ENCODE measurements at places on chromosomes 16 and 17.

DNA sequence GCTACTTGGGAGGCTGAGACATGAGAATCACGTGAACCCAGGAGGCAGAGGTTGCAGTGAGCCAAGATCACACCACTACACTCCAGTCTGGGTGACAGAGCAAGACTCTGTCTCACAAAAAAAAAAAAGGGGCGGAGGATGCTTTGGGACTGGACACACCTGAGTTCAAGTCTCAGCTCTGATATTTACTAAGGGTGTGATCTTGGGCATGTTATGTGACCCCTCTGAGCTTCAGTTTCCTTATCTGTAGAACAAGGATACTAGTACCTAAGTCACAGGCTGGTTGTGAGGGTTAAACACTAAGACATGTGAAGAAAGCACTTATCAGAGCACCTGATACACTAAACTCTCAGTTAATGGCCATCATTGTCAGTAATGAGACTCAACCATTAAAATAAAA, 25.9 kb downstream of the HOXB1 start:
- no peak for DNase-seq

GRCh38 chr17:45170931-45171337, 9.3 kb downstream of the HEXIM2 start:
- DNase-seq, result no peak

GRCh38 chr16:1542166-1542500, 8.7 kb downstream of the TMEM204 start:
- DNase-seq, result no peak

- DNase-seq, result no peak
Measured at GRCh38 chr17:80026359-80027042, 9.2 kb downstream of the TBC1D16 start.

DNA sequence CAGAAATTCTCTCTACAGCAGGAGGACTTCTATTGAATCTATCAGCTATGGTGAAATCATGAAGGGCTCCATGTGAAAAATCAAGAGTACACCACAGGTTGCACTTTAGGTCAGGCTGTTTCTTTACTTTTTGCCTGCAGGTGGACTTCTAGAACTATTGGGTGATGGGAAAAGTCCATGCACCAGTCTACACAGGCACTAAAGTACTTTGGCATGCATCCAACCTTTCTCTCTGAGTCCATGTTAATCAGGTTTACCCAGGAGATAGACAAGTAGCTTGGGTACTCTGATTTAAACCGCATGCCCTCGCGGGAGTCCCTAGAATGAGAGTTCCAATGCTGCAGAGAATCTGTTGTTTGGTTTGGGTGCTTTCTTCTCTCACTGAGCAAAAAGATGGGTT, 9.1 kb upstream of the ANKFN1 start:
- DNase-seq, result no peak

DNA sequence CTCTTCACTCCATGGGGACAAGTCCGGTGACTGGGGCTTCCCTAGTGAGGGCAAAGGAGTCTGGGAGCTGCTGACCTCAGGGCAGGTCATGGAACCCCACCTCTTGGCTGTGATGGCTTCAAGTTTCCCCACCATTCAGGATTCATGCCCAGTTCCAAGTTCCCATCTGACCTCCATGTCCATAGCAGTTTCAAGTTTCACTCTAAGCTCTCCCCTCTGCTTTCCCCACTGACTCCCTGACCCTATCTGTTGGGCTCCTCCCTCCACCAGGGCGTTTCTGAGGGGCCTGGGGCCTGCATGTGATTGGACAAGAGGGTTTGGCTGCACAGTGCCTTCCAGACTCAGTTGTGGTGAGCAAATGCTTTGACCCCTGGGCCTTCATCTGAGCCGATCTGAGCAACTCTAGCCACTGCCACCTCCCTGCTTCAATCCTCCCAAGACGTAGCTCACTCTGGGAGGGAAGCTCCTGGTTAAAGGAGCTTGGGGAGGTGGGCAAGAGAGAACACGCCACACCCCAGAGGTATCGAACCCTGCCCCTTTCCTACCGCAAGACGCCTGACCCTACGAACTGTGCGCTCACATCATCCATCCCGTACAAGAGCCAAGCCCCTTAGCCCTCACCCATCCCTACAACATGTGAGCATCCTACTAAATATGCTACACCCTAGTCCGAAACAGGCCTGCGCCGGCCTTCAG, 8.3 kb downstream of the ZNF629 start:
- DNase-seq, result no peak

DNA sequence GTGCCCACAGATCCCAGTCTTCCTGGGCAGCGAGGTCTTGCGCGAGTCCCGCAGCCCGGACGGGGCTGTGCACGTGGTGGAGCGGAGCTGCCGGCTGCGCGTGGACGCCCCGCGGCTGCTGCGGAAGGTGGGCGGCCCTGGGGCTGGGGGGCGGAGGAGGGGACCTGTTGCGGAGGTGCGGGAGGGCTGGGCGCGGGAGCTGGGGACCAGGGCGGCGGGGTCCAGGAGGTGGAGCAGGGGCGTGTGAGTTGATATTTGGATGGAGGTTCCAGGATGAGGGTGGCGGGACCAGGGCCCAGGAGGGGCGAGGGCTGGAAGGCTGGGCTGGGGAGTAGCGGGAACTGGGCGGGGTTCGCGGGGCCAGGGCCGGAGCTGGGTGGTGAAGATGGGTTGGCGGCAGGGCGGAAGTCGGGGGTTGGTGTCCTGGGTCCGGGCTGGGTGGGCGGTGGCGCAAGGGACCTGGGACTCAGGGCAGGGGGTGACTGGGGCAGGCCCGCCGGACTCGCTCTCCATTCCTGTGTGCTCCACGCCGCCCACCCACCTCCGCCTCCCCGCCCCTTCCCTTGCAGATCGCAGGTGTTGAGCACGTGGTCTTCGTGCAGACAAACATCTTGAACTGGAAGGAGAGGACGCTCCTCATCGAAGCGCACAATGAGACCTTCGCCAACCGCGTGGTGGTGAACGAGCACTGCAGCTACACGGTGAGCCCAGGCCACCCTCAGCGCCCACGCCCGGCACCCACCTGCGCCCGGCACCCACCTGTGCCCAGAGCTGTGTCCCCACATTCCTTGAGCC, 29.6 kb downstream of the SEC14L5 start:
- no peak for DNase-seq

- no peak for DNase-seq
Measured at GRCh38 chr16:70768203-70768580, 32.8 kb downstream of the VAC14 start.

GRCh38 chr16:4377573-4378154, 6.0 kb downstream of the VASN start:
- DNase-seq, result no peak

- no peak for DNase-seq
Measured at GRCh38 chr16:51408357-51408756, 257.3 kb upstream of the SALL1 start.

GRCh38 chr17:74176546-74177001, 26.9 kb upstream of the RPL38 start:
- DNase-seq, result no peak

GRCh38 chr16:20833086-20833485, 26.8 kb downstream of the REXO5 start:
- DNase-seq, result no peak

DNA sequence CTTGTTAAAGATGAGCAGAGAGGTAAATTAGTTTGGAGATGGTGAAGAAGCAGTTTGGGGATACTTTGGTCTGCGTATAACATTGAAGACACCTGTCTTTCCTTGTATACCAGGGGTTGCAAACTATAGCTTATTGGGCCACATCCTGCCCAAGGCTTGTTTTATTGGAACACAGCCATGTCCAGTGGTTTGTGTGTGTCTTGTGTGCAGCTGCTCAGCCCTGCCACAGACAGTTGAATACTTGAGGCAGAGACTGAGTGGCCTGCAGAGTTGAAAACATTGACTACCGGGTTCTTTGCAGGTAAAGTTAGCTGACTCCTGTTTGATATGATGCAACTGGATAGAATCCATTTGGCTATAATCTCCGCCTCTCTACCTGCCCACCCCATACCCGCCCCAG, 224.4 kb downstream of the PRKCA start:
- no peak for DNase-seq

- no peak for DNase-seq
Measured at GRCh38 chr17:75633486-75634375, 497 bp downstream of the SMIM5 start.

- no peak for DNase-seq
Measured at GRCh38 chr16:56709443-56710040, 20.4 kb upstream of the NUP93 start.

GRCh38 chr17:77140878-77141767, at the start of gene SEC14L1:
TSS of gene SEC14L1 (plus strand) at chr17:77140969. CDS start at chr17:77143597, 2,628 bp downstream.
- no peak for DNase-seq

DNA sequence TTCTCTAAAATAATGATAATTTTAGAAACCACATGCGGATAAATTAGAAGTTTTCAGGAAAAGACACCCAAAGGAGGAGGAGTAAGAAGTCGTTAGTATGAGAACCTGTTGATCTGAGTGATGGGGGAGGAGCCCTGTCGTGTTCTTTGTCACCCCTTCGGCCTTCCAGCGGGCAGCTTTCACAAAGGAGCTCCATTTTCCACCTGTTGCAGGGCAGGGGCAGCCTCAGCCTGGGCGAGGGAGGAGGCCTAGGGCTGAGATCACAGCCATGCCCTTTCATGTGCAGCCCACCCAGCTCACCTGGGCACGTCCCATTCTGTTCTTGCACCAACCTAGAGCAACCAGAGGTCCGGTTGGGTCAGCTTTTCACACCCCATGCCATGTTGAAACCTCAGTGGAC, 5.3 kb downstream of the DUSP14 start:
- DNase-seq, result no peak

- no peak for DNase-seq
Measured at GRCh38 chr17:80705988-80706387, 161.3 kb downstream of the RPTOR start.

GRCh38 chr17:43803758-43804157, 23.5 kb downstream of the CFAP97D1 start:
- no peak for DNase-seq

- DNase-seq, result no peak
Measured at GRCh38 chr17:80477647-80478478, 1.5 kb upstream of the NPTX1 start.

GRCh38 chr16:11618107-11618717, 31.5 kb upstream of the LITAF start:
- no peak for DNase-seq

- DNase-seq, result no peak
Measured at GRCh38 chr17:4998027-4998731, 429 bp downstream of the KIF1C start.

GRCh38 chr17:9536061-9536460, 39.6 kb downstream of the STX8 start:
- DNase-seq, result no peak

DNA sequence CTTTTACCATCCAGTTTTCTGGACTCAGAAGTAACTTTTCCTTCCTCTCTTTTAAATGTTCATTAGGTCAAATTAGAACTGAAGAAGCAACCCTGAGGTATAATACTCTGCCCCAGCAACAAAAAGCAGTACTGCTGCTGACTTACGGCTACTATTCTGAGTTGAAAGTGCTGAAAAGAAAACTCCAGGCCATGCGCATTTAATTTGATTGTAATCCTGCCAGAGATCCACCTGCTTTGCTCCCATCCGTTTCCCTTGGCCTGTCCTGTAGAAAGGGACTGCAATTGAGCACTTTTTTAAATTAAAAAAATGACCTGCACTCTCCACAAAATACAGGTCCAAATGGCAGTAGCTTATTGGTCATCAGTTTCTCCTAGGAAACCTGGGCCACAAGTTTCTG, 61.6 kb downstream of the PITPNC1 start:
- no peak for DNase-seq

- no peak for DNase-seq
Measured at GRCh38 chr17:19341211-19341631, 21.3 kb downstream of the B9D1 start.

- DNase-seq, result no peak
Measured at GRCh38 chr16:80604600-80605355, 64.0 kb downstream of the DYNLRB2 start.

- DNase-seq, result no peak
Measured at GRCh38 chr17:39222866-39223834, 2.6 kb downstream of the STAC2 start.

- DNase-seq, result no peak
Measured at GRCh38 chr17:1398931-1399678, 917 bp downstream of the YWHAE start.

DNA sequence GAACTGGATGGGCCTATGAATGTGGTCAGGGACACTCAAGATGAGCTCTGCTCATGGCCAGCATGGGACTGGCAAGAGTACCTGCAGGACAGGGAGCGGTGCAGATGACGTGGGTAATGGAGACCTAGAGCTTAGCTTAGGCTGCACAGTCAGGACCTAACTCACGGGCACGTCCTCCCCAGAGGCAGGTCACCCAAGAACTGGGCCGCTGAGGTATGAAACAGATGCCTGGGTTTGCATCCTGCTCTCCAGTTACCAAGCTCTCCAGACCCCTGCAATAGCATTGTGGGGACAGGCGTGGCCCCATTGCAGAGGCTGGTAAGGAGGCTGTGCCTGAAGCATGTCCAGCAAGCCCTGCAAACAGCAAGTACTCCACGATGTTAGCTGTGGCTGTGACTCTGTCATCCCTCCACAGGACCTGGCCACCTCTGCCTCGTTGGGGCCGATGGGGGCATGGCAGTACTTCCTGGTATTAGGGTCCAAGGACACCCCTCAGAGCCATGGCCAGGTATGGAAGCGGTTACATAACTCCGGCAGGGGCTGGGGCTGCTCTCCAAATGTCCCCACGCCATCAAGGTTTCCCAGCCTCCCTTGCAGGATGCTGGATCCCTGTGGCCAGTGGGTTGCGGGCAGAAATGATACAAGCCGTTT, 37.5 kb upstream of the RBFOX3 start:
- DNase-seq, result no peak

DNA sequence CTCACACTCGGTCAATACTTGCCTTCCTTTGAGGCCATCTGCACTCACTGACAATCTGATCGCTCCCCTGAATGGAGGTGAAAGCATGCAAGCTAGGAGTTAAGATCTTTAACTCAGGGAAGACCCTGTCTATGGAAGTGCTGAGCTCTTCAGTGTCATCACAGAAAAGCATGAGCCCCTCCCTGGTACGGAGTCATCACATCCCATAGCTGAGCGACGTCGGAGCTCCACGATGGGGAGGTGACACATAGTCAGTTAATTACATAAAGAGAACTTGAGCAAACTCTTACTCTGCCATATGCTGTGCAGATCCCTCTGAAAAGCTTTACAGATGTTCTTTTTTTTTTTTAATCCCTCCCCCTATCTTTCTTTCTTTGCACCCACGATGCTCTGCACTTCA, 463.2 kb downstream of the WWOX start:
- DNase-seq, result no peak

- DNase-seq, result no peak
Measured at GRCh38 chr16:9126609-9127008, 35.2 kb downstream of the HAPSTR1 start.

GRCh38 chr16:25135254-25135878, 23.8 kb downstream of the LCMT1 start:
- DNase-seq, result no peak

DNA sequence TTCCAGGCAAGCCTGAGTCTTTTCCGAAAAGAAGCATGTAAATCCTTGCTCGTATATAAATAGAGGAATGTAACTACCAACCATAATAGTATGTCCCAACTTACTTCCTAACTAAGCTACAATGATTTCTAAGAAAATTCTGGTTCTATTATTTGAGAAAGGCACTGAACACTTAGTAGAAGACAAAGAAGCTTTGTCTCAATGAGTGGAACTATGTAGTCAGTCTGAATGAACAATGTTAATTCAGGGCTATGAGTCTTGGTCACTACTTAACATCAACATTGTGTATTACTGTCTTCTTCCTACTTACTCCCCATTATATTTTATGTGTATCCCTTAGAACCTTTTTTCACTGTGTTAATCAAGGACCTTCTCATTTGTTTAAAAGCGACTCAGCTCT, 206.0 kb downstream of the CYB561 start:
- DNase-seq, result no peak
